ENCODE measurements at places on chromosomes 6 and 20.

DNA sequence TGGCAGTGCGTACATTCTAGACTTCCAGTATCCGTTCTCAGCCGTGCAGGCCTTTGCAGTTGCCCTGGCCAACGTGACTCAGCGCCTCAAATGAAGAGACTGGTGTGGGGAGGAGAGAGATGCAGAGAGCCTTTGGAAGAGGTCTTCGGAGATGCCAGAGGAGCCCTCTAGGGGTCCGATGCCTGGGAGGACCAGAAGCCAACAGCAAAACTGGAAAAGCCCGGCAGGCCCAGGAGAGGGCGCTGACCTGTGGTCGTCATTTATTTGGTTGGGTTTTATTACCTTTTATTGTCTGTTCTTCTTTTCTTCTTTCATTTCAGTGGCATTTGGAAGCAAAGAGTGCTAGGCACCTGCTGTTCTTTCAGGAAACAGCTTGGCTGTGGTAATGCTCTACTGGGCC is 53.3 kb upstream of the TMEM181 start:
- DNase-seq = no peak

- DNase-seq = no peak
Observed at GRCh38 chr20:63258781-63259180, 4.5 kb upstream of the NKAIN4 start.

DNA sequence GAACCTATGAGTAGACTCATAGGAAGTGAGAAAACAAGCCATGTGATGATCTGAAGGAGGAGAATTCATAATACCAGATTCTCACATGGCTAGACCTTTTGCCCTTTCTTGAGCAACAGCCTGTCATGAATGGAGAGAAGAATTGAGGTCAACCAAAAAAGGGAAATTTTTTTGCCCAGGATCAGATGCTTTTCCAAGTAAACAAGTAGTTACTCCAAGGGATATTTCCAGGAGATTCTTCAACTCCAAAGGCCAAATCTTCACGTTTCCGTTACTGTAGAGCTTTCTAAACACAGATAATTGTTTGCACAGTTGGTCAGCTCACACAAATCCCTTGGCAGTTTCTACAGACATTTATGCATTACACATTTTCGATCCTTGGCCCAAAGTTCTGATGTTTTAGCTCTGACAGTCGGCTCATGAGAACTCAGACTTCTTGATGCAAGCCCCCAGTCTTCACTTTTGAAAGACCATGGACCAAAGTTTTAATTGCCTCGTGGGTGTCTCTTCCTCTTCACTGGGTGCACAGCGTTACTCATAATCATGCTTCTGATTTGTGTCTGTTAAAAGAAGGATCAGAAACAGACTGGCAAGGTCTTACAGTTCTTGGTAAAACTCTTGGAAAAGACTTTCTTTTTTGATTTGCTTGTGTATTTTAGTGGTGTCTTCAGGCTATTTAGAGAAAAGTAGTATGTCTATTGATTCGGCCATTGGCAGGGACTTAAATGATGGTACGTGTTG is 115.0 kb downstream of the TSHZ2 start:
- no peak for DNase-seq

GRCh38 chr6:168623736-168624135 is 182.8 kb downstream of the SMOC2 start:
- DNase-seq = no peak

DNA sequence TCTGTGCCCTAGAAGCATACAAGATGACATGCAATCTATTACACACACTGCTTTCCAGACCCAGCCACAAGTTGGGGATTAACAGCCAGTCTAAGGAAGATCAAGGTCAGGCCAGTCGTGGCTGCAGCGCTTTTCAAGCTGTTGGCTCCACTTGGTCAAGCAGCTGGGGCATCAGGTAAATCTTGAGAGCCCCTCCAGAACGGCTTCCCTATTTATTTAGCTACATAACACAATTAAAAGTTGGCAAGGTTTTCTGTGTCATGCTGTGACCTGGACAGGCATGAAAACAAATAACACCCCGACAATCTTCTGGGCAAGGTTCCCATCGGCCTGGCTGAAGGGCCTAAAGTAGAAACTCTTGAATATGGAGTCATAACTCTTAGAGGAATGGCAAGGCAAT is 524.3 kb downstream of the PRKN start:
- DNase-seq = no peak

GRCh38 chr6:157832250-157832967 is 9.4 kb downstream of the SNX9 start:
- no peak for DNase-seq

- DNase-seq = no peak
Observed at GRCh38 chr6:15399641-15400470, 154.0 kb downstream of the JARID2 start.

DNA sequence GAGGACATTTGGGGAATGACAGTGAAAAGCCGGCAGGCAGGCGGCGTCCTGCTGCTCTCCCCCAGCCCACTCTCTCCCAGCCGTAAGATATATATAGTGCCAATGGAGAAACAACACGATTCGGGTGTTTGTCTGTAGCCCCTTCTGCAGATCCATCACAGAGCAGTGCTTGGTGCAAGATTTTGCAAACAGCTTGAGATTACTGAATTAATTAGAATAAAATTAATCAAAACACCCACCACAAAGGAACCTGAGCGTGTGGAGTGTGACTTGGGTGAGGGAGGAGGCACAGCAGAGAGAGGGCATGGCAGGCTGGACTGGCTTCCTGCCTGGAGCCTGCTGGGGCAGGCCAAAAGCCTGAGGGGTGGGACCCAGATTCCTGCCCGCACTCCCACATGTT is 28.8 kb upstream of the CCDC167 start:
- DNase-seq = no peak

- DNase-seq = no peak
Observed at GRCh38 chr20:25586877-25587276, 1.5 kb upstream of the NINL start.

DNA sequence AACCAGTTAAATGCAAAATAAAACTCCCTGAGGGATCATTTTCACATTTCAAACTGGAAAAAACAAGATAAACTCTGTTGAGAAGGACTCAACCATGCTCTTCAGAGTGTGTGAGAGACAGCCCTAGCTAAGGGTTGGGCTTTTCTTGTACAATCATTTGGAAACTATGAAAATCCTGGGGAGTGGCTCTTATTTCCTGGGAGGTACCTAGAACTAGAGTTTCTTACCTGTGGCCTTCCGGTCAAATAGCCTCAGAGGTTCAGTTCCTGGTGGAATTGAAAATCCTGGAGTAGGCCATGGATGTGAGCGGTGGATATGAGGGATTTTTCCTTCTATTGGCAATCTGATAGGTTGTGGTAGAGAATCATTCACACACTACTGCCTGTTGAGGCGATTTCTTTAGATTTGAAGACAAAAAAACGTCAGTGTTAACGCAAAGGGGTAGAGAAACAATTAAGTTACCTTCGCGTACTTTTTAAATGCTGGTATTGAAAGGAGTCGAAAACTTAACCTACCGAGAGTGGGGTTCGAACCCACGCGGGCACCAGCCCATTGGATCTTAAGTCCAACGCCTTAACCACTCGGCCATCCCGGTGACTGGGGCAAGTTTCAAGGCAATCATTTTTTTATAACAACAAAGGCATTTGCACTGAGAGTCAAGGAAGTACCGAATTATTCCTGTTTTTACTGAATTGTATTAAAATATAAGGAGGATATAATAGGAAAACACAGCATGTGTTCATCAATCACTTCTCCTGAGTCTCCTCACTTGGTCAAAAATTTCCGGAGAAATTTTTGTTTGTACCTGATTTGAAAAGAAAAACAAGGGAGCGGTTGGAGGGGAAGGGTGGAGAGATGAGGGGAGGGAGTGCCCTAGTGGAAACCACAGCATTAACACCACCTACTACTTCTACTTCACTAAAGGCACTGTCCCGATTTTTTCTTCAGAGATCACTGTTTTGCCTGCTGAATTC is 191.3 kb downstream of the OR2B2 start:
- DNase-seq = no peak

DNA sequence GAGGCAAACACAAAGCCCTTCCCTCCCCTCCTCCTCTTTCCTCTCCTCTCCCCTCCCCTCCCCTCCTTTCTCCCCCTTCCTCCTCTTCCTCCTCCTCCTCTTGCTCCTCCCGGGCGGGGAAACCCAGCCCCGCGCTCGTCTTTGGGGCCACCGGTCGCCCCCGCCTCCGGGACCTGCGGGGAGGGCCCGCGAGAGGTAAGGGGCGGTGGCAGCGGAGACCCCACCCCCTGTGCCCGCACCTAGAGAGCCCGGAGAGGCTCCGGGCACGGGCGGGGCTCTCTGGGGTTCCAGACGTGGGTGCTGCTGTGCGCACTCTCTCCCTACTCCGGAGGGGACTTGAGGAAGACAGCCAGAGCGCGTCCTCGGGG is at the start of gene RIN2:
TSS of gene RIN2 (plus strand) at position 126 of the 368 bp plus-strand sequence. CDS start 131,344 bp downstream, outside the sequence.
- no peak for DNase-seq

- no peak for DNase-seq
Observed at GRCh38 chr20:58883241-58883691, 30.8 kb downstream of the GNAS start.

DNA sequence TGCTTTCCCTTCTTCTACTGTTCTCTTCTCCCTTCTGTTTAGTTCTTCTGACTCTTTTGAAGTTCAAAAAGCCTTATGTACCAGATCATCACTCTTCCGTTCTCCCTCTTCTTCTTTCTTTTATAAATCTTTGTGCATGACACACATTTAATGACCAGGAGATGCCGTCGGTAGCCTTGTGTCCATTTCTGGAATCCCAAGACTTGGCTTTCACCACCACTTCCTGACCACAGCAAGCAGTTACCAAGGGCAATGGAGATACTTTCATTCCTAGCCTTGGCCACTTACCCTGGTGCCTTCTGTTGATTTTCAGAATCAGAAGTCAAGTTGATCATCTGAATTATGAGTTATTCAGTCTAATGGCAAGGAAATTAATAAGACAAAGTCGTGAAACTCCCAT is 268.5 kb upstream of the QKI start:
- no peak for DNase-seq

- DNase-seq = no peak
Observed at GRCh38 chr20:63686492-63687321, 9.7 kb upstream of the TNFRSF6B start.

DNA sequence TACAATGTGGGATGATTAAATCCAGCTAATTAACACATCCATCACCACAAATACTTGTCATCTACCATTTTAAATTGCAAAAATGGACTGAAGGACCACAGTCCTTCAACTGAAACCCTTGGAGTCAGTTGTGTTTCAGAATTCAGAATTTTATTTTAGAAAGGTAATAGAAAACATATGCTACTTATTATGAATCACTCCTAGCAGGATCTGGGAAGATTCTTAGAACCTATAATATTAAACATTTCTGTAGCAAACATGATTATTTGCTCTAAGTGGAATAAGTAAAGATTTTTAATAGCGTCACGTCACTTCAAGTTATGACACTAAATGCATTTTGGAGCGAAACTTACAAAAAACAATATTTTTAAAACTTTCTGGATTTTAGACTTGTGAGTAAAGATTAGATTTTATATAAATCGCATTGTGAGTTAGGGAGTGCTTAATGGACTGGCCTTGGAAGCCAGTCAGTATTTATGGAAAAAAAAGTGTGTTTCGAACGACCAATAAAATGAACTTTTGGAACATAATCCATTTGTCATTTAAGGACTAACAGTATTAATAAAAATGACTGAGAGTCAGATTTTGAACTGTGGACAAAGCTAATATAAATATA is 71.8 kb upstream of the PHACTR2 start:
- no peak for DNase-seq

DNA sequence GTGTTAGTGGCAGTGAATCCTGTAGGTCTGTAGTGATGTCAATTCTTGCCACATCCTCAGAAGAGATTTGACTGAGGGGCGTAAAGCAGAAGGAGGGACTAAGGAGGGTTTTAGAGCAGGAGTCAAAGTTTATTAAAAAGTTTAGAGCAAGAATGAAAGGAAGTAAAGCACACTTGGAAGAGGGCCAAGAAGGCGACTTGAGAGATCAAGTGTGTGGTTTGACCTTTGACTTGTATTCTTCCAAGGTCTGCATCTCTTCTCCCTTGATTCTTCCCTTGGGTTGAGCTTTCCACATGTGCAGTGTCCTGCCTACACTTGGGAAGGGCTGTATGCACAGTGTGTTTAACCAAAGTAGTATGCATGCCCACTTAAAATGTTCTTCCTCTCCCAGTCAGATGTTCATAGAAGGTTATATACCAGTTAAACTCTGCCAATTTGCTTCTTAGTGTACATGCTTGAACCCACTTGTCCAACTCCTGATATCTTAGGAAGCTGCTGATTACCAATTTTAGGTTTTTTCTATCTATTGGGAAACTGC is 627.6 kb downstream of the MMUT start:
- DNase-seq = no peak

GRCh38 chr6:122753688-122754056 is 25.8 kb upstream of the FABP7 start:
- no peak for DNase-seq

Data from activated CD4-positive, alpha-beta memory T cell treated with anti-CD3 and anti-CD28 coated beads, Interleukin-2, amount 10 ng/mL, durations not matched to agents 7 days and 5 days (primary cell).